ENCODE measurements at places on chromosomes 6 and 20.

GRCh38 chr6:28218312-28219248 lies 6.5 kb upstream of the ZSCAN9 start:
- DNase-seq: no peak

DNA sequence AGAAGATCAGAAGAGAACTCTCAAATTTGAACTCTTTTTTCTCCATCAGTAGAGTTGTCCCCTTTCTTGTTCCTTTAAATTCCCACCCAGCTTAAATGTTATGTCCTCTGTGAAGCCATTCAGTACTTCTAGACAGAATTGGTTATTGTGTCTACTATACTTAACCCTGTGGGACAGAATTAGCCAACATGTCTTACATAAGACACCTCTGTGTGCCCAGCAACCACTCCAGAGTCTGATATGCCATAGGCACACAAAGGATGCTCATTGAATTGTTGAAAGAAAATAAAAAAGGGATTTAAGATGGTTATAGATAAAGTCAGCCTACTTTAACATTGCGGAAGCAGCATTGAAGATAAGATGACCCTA lies 77.0 kb upstream of the LTV1 start:
- DNase-seq: no peak

DNA sequence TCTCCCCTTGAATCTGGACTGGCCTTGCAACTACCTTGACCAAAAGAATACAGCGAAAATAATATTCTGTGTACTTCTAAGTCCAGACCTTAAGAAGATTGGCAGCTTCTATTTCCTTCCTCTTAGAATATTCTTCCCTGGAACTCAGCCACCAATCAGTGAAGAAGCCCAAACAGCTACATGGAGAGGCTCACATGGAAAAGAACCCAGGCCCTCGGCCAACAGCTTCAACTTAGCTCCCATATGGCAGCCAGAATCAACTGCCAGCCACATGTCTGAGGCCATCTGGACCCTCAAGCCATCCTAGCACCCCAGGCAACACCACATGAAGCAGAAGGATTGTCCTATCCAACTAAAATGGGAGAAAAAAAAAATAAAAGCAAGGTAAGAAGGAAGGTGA lies 178.8 kb downstream of the IBTK start:
- DNase-seq: no peak

DNA sequence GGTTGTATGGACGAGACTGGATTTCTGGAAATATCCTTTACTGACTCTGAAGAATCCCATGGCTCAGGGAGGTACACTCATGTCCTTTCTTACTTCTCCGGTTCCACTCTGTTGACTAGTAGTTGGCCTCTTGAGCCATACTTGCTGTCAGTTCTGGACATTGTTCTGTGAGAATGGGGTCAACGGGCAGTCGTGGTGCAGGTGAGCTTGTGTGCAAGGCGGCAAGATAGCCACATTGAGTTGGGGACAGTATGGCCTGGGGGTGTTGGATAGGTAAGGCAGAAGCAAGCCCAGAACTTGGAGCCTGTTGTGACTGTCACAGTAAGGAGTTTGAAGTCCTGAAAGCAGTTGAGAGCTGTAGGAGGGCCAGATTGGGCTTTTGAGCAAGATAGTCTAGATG lies 13.5 kb upstream of the SLC22A1 start:
- no peak for DNase-seq

GRCh38 chr20:6693178-6693807 lies 74.2 kb upstream of the BMP2 start:
- DNase-seq: no peak

GRCh38 chr6:157648561-157648960 lies 174.5 kb upstream of the SNX9 start:
- DNase-seq: no peak

Data from GOT3 (cell line).